ENCODE measurements at places on chromosomes 4 and X.

- DNase-seq: no peak
Measured at GRCh38 chr4:40536032-40536431, 93.6 kb downstream of the RBM47 start.

GRCh38 chr4:16461362-16461761, 235.1 kb upstream of the TAPT1 start:
- no peak for DNase-seq

DNA sequence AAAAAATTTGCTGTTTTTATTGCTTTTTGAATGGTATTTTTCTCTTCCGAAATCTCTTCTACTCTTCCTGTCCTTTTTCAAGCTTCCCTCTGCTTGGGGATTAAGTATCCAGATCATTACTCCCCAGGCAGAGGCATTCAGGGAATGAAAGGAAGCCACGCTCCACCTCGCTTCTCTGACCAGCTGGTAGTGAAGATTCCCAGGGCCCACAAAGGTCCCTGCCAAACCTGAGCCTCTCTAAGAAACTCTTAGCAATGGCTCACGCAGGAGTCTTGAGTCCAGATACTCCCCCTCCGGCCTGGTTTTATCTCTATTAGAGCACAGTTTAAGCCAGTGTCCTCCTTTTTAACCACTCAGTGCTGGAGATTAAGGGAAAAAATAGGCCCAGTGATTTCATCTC, 51.4 kb upstream of the SOD3 start:
- no peak for DNase-seq

DNA sequence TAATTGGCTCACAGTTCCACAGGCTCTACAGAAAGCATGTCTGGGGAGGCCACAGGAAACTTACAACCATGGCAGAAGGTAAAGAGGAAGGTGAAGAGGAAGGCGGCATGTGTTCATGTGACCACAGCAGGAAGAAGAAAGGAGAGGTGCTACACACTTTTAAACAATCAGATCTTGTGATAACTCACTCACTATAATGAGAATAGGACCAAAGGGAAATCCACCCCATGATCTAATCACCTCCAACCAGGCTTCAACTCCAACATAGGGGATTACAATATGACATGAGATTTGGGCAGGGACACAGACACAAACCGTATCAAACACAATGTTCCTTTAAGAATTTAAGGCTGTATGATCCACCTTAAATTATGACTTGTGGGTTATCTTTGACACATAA, 10.5 kb upstream of the PGM2 start:
- DNase-seq: no peak

GRCh38 chrX:14026121-14026520, 3.6 kb downstream of the GEMIN8 start:
- no peak for DNase-seq

GRCh38 chr4:75841641-75842520, 60.4 kb downstream of the PPEF2 start:
- DNase-seq: peak; percentile 20

GRCh38 chr4:152064753-152065152, 303.9 kb upstream of the GATB start:
- no peak for DNase-seq

DNA sequence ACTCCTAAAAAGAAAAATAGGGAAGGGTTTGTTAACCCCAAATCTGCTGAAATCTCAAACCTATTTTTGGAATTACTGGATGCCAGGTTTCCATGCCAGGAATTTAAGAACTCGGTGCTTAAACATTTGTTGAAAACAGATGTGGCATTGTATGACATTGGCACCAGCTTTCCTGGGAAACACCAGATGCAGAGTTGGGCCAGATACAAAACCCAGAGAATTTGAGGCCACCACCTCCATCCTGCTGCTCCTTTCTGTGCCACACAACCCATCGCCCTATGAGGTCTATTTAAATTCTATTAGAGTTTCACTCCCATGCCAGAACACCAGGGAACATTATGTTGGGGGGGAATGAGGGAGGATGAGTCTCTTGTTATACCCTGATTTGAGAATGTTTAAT, 71.7 kb downstream of the ARAP2 start:
- no peak for DNase-seq

Measured in iris pigment epithelial cell (primary cell).